ENCODE measurements at places on chromosomes 11 and 22.
A peak's percentile ranks its signal among the peaks of the same experiment; 100 is the strongest.

- no peak for DNase-seq
These were observed at the start of gene ADORA2A for GRCh38 chr22:24427500-24428164. Gene ADORA2A, plus strand, starts transcription at chr22:24427599. Its CDS starts 5,806 bp downstream, at chr22:24433405.

DNA sequence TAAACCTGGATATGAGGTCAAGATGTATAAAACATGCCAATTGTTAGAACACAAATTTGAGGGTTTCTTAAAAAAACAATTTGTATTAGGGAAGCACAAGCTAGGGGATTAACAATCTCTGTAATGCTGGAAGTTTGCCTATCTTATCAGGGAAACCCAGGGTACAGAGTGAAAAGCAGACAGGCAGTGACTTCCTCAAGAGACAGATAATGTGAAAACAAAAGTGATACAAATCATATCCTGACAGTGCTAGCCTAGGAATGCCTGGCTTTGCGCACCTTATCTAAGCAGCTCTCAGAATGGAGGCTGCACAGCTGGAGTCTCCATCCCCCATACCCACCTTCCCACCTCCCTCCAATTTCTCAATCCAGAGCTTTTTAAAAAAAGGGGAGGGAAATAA, 22.5 kb upstream of the RBX1 start:
- DNase-seq = no peak

- no peak for DNase-seq
These were observed 23.4 kb downstream of the NAT10 start for GRCh38 chr11:34128824-34129223.

DNA sequence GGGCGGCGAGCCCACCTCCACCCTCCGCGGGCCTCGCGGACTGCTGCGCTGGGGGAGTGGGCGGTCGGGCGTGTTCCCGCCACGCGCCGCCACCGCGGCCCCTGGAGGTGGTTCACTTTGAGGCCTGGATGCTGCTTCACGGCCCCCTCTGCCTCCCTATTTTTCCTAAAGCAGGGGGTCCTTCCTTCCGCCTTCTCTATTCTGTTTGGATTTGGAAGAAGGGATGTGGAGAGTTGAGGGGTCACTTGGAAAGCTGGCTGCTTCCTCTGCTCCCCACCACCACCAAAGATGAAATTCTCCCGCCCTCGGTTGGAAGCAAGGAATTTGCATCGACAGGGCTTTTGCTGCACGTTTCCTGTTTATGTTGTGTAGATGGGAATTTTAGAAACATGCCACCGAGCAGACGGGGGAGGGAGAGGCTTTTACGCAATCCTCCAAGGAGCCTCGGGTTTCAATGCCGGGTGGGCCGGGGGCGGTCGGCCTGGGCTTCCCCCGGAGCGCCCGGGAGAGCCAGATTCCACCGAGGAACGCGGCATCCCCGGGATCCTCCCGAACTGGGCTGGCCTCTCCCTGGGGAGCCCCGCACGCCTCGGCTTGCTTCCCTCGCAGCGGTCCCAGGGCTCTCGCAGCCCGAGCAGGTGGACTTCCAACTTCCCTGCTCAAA, 403 bp upstream of the SBF2 start:
- no peak for DNase-seq

GRCh38 chr11:128045094-128045725, 542.1 kb downstream of the ETS1 start:
- no peak for DNase-seq

DNA sequence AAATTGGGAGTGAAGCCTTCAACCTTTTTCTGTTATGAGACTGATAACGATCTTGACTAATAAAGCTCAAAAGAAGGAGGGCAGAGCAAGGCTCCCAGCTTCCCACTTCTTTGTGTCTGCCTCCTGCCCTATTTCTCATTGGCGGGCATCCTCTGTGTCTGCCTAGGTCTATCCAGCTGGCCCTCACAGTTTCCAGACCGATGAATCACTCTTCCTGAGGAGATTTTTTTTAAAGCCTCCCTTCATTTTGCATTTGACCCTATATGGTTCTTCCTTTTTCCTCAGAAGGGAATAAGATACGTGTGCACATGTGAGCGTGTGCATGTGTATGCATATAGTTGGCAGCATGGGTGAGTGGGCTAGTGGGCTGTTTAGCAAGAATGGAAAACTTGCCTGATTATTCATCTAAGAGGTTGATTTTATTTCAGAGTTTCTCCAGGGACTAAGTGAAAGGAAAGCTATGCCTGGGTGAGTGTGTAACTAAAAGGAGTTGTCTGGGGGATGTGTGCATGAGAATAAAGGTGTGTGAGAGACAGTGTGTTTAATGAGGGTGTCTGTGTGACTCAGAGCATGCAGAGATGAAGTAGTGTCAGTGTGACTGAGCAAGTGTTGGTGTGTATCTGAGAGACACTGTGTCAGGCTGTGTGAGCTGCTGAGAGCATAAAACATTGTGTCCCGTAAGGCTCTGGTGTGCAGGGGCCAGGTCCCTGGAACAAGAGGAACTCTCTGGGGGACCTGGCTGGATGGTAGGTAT, 12.2 kb downstream of the PHLDB1 start:
- DNase-seq = peak; percentile 75

- no peak for DNase-seq
These were observed 53.0 kb downstream of the RELT start for GRCh38 chr11:73429121-73429750.

GRCh38 chr11:12706545-12707499, 32.6 kb downstream of the TEAD1 start:
- DNase-seq = no peak

DNA sequence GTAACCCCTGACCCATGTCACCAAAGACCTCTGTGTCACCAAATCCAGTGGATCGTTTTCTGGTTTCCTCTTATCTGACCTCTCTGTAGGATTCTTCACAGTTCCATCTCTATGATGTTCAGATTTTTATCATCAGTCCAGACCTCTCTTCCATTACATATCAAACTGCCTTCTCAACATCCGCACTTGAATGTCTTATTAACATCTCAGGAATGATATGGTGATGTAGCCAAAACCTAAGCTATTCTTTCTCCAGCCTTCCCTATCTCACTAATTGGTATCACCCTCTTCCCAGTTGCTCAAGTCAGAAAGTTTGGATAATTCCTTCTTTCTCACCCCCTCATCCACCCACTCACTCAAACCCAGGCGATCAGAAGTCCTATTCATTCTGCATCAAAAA, 13.4 kb downstream of the APLNR start:
- DNase-seq = no peak

- DNase-seq = no peak
These were observed 5.0 kb upstream of the PTPMT1 start for GRCh38 chr11:47560426-47560825.
